Stomach (tissue), 19 donors: ENCODE measurements at places on chromosomes 7 and 10.

GRCh38 chr7:98357751-98358161, 43.1 kb downstream of the BAIAP2L1 start:
- peak overlapping the region; percentile 42 for H3K27ac ChIP-seq
- no peaks in the 10 kb centered on the region for H3K27me3 ChIP-seq
- peaks cover 31% of the 10 kb centered on the region for H3K4me1 ChIP-seq
- H3K36me3 ChIP-seq: no peaks in the 10 kb centered on the region
- H3K4me3 ChIP-seq: no peak overlapping the region

DNA sequence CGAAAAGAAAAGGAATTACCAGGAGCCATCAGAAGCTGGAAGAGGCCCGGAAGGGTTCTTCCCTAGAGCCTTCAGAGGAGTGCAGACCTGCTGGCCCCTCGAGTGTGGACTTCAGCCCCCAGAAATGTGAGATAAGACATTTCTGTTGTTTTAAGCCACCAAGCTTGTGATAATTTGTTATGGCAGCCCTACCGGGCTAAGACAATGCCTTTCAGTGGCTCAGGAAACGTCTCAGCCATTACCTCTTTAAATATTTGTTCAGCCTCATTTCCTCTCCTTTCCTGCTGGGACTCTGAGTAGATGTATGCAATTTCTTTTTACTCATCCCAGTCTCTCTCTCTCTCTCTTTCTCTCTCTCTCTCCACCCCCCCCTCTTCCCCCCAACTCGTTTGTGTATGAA, 174.7 kb upstream of the GRB10 start:
- no peak overlapping the region for H3K4me3 ChIP-seq
- H3K27me3 ChIP-seq: no peaks in the 10 kb centered on the region
- H3K27ac ChIP-seq: no peak overlapping the region

- no peak overlapping the region for H3K4me3 ChIP-seq
- H3K27me3 ChIP-seq: no peaks in the 10 kb centered on the region
- DNase-seq: no peak
- peak overlapping the region; percentile 26 for H3K27ac ChIP-seq
- no peaks in the 10 kb centered on the region for H3K36me3 ChIP-seq
These were observed 73.8 kb downstream of the OSBPL3 start for GRCh38 chr7:24905996-24906770.

DNA sequence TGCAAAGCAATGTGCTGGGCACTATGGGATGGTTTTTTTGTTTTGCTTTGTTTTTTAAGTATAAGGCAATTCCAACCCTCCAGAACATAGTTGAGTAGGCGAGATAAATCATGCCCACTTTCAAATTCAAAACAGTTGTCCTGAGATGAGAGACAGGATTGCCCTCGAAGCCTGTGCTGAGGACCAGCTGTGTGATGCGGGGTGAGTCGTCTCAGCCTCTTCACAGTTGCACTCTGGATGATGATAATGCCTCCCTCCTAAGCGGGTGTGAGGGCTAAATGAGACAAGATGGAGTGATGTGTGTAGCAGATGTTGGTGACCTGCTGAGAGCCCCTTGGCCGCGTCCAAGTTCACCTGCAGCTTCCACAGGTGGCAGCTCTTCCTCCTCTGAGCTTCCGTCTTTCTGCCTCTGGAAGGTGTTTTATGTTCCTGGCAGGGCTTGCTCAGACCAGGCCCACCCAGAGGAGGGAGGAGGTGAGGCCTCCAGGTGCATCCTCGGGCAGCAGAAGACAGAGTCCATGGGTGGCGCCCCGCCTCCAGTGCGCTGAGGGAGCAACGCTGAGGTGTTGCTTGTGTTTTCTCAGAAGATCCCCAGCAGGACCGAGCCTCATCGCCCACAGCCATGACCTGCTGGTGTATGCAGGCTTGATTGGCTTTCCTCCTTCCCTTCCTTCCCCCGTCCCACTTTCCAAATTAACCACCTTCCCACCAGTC, 30.6 kb downstream of the ECHDC3 start:
- no peaks in the 10 kb centered on the region for H3K4me1 ChIP-seq
- no peak overlapping the region for H3K27ac ChIP-seq
- no peaks in the 10 kb centered on the region for H3K36me3 ChIP-seq
- peaks cover 5% of the 10 kb centered on the region for H3K27me3 ChIP-seq
- no peak overlapping the region for H3K4me3 ChIP-seq
